ENCODE measurements at places on chromosomes 11 and 22.

DNA sequence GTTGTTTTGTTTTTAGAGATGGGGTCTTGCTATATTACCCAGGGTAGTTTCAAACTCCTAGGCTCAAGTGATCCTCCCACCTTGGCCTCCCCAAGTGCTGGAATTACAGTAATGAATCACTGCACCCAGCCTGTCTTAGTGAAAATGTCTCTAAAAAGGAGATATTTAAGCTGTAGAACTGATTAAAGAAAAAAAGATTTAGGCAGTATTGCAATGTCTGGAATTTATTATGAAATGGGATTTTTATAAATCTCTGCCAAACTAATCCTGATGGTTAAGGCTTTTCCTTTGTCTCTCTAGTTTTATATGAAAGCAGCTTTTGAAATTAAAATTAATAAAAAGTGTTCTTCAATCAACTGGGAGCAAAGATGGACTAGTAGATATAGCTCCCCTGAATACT lies 2.1 kb downstream of the PLAAT3 start:
- no peak for DNase-seq

DNA sequence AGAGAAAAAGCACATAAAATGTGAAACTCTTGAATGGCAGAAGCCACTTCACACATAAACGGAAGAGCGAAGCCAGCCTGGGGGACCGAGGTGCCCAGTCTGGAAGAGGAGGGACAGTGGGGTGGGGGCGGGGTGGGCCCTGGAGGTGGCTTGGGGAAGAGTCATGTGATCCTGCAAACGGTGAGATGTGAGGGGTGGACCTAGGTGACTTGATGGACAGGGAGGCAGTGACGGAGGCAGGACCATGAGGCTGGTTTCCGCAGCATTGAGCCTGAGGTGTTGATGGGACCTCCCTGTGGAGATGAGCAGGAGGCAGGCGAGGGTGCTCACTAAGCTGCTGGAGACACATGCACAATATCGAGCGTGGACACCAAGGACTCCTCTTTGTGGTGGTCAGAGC lies 16.8 kb downstream of the ZDHHC24 start:
- DNase-seq, result no peak

DNA sequence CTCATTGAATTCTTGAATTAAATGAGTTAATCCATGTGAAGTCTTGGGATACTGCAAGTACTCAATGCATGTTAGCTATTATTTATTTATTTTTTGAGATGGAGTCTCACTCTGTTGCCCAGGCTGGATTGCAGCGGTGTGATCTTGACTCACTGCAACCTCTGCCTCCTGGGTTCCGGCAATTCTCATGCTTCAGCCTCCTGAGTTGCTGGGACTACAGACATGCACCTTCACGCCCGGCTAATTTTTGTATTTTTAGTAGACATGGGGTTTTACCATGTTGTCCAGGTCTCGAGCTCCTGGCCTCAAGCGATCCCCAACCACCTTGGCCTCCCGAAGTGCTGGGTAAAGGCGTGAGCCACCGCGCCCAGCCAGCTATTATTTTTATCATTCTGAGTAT lies 9.4 kb downstream of the MMP7 start:
- DNase-seq, result no peak

- no peak for DNase-seq
Measured at GRCh38 chr11:76288166-76288980, 82.1 kb upstream of the WNT11 start.

GRCh38 chr11:59960502-59961381 lies 3.1 kb upstream of the OOSP4A start:
- DNase-seq, result no peak

- no peak for DNase-seq
Measured at GRCh38 chr11:41320238-41320637, 139.2 kb downstream of the LRRC4C start.

- no peak for DNase-seq
Measured at GRCh38 chr22:36510966-36511881, 4.4 kb upstream of the FOXRED2 start.

GRCh38 chr11:119065369-119065768 lies 2.2 kb upstream of the VPS11 start:
- no peak for DNase-seq

DNA sequence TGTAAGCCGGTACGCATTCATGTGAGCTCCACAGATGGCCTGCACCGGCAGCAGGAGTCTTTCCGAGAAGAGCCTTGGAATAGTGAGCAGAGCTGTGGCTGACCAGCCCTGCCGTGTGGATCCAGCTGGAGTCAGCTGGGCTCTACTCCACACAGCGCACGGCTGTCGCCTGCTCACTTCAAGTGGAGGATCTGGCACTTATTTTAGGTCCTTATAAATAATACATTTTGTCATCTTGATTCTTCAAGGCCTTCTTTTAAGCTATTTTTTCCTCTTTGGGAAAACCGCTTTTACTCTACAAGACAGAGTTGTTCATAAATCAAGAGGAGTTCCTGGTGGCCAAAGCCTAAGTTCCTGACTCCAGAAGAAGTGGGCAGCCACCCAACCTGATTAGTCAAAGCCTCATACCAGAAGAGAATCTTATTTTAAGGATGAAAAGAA lies 93.8 kb downstream of the KCNC1 start:
- DNase-seq, result no peak

- DNase-seq, result no peak
Measured at GRCh38 chr22:20926243-20926642, 9.0 kb downstream of the CRKL start.

DNA sequence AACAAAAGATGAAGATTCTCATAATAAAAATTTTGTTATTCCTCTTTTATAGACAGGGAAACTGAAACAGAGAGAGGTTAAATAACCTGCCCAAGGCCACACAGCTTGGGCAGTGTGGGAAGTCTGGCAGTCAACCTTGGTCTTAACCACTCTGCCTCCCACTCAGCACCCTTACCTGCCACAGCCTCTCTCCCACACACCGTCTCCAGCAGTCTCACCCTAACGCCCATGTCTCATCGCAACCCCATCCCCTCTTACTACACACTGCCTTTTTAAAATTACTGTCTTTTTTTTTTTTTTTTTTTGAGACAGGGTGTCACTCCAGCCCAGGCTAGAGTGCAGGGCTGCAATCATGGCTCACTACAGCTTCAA lies 25.0 kb downstream of the ARRB1 start:
- DNase-seq, result no peak

GRCh38 chr11:64292460-64293254 lies 1.6 kb downstream of the KCNK4 start:
- no peak for DNase-seq

DNA sequence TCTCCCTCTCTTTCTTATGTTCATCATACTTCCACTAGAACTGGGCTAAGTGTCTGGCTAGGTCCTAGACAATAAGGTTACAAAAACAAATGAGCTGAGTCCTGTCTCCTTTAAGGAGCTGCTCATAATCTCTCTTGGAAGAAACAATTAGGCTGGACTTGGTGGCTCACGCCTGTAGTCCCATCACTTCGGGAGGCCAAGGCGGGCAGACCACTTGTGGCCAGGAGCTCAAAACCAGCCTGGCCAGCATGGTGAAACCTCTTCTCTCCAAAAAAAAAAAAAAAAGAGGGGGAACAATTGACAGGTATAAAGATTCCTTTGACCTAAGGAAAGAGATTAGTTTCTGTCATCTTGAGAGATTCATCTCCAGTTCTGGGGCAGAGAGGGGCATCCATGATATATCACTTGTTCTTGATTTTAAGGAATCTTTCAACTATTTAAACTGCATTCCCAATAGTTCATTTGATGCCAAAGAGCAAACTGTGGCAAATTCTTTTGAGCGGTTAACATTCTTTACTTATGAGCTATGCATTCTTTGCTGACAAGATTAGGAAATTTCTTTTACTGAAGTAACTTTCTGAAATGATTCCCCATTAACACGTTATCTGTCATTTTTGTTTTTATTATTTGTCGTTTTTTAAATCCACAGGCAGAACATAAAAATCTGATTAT lies 125.5 kb downstream of the C11orf87 start:
- no peak for DNase-seq

DNA sequence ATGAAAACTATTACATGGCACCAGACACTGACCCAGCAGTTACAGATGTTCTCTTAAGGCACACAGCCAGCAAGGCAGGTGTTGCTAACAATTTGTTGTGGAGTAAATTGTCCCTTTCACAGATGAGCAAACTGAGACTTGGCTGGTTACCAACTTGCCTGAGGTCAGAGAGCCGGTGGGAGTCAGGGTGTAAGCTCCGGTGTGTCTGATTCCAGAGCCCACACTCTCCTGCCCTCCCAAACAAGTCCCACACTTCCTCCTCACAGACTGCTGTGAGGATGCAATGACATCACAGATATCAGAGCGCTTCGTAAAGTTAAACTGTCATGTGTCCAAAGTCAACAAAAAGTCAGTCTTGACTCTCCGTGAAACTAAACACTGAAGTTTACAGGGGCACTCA lies 12.5 kb downstream of the GDPD5 start:
- DNase-seq, result no peak

GRCh38 chr22:50517495-50518260 lies 7.7 kb downstream of the SCO2 start:
- no peak for DNase-seq
